Activated naive CD4-positive, alpha-beta T cell (primary cell): ENCODE measurements at places on chromosomes 12 and 14.

DNA sequence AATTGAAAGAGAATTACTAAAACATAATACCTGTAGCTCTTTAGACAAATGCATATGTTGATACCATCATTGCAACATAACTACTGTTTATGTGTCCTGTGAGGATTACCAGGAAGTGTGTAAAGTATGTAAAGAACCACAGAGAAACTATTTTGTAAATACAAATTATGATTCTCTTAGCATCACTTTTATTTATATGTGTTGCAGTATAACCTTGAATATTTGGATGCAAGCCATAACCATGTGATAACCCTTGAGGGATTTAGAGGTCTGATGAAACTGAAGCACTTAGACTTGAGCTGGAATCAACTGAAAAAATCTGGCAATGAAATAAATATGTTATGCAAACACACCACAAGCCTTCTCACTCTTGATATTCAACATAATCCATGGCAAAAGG, 77.5 kb downstream of the LRRC9 start:
- no peak for DNase-seq

GRCh38 chr12:128784030-128784760, 39.6 kb downstream of the SLC15A4 start:
- DNase-seq = no peak

DNA sequence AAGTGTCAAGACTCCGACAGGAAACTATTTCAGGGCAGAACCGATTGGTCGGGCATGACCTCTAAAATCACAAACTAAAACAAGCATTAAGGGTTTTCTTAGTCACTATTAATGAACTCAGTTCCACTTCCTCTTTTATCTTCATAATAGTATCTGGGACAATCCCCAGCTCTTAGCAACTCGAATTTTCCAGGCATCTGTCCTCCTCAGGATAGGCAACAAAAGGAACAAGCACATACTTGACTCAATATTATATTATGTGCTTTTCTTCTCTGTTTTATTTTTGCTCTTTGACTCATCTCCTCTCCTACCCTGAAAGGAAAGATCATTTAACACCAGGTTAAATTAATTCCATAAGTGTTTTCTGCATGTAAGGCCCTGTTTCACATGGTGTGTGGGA, 638.3 kb upstream of the TBX3 start:
- no peak for DNase-seq

- DNase-seq = no peak
Observed at GRCh38 chr12:67621112-67621511, 27.4 kb upstream of the DYRK2 start.

DNA sequence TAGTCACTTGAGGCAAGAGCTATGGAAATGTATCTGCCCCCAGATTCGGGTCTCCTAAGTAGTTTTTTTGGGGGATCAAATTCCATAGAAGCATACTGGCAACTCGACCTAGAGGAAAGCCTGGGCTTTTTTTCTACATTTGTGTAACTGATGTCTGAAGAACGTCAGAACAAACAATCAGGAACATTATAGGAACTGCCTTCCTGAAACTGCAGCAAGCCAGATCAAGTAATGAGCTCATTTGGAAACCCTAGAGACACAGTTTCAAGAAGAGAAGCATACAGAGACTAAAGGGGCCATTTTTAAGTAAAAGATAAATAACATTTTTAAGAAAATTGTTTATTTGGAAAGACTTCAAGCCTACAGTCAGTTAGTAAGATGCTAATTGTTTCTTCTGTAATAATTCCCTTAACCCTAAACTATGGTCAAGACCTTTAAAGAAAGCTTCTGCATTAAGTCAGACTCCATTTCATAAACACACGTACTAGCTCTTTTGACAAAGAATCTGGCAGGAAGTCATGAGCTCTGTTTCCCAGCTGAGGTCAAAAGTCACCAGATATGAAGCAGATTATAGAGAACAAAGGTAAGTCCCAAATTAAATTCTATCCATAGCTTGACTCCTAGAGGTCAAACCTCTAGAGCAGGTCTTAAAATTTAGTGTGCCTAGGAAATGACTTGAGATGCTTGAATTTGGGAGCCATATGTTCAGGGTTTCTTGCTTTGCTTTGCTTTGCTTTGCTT, 112.8 kb downstream of the EGLN3 start:
- no peak for DNase-seq

GRCh38 chr14:51677738-51678137, 26.0 kb downstream of the FRMD6 start:
- no peak for DNase-seq

DNA sequence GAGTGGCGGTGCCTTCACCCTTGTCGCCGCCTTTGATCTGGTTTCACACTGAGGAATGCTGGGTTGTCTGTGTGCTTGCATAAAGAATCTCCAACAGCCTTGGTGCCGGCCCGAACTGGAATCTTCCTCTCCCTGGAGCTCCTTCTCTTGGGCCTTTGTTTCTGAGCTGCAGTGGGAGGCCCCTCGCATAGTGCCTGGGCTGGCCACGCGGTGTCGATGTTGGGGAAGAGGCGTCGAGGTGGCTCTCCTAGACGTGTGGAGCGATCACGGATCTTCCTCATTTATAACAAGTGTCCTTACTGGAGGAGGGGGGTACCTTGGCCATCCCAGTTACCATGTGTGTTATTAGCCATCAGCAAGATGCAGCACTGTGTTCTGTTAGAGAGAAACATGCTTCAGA, 60.6 kb downstream of the ADGRD1 start:
- no peak for DNase-seq

DNA sequence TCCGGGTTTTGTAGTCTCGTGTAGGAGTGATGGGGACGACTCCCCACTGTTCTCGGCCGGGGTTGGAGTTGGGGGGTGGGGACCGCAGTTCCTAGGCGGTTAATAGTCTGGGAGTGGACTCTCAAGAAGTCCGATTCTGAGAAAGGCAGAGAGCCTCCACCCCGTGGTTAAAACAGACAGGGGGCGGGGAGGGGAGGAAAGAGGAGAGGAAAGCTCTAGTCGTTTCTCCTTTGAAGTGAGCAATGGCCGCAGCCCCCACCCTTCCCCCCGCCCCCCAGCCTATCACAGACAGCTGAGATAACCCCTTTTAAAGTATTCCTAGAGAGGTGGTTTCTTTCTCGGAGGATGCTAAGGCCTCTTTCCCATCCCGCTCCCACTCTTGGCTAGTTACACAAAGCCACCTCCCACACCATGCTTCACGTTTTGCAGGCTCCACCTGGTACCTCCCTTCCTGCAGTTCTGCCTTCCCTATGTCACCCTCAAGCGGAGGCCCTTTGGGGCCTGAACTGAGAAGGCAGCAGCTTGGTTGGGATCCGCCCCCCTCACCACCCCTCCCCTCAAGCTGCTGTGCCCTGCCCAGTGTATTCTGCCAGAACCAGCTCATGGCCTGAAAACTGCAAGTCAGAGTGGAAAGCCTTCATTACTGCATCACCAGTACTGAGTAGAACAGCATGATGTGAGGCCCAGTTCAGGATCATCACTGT, 853 bp downstream of the USP5 start:
- DNase-seq = peak; percentile 52

DNA sequence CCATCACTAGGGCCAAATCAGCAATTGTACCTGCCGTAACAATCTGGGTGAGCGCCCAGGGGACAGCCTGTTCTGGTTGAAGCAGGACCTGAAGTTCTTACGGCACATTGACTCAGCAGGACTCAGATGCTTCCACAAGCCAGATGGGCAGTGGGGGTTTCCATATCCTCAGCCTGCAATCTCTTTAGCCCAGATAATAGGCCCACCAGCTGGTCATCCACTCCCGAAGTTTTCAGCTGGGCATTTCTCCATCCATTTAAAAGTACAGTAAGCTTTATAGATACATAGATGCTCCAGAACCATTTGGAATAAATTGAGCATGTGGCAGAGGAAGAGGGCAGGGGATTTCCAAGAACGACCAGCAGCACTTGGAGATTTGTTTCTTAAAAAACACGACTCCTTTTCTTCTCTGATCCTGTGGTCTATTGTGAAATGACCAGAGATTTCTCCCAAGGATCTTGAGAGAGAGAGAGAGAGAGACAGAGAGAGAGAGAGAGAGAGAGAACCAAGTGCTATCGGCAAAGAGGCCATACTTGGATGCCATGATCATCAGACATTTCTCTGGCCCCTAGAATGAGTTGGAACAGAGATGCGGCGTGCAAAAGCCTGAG, 74.8 kb upstream of the PLXNC1 start:
- no peak for DNase-seq

- no peak for DNase-seq
Observed at GRCh38 chr12:62789851-62790250, 145.1 kb downstream of the PPM1H start.

GRCh38 chr14:52154992-52155650, 86.3 kb upstream of the NID2 start:
- DNase-seq = no peak

DNA sequence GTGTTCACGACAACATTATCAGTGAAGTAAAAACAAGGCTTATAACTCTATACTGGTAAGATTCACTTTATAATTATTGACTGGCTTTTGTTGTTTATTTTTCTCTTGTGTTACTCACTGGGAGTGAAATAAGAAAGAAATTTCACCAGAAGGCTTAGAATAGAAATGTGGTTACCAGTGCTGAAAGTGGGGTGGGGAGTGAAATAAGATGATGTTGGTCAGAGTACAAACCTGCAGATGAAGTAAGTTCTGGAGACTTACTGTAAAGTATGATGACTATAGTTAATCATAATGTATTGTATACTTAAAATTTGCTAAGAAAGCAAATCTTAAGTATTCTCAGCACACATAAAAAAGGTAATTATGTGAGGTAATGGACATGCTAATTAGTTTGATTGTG, 198.4 kb downstream of the KLHL28 start:
- no peak for DNase-seq

DNA sequence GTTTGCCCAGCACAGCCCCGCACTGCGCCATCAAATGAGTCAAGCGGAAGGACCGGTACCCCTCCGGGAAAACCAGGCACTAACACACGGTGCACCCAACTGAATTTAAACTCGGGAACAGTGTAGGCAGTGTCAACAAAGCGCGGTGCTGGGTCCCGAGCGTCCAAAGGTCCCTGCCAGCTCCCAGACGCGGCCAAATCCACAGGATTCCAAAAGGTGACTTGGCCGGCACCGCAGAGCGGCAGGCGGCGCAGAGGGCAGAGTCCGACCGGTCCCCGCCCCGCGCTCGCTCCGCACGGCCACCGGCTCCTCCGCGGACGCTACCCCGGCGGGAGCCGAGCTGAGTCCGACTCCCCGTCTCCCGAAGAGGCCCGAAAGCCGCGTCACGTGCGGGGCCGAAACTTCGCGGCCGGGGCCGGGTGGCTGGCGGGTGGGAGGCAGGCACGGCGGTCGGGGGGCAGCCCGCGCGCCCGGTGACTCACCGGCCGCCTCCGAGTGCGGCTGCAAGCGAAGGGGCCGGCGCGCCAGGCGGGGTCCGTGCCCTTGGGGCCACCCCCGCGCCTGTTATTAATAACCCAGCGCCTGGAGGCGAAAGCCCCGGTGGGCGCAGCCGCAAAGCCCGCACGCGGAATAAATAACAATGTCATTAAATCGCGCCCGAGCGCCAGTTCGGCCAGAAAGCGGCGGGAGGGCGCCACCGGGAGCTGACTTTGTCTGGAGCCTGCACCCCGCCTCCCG, 863 bp downstream of the DENND5B start:
- no peak for DNase-seq

DNA sequence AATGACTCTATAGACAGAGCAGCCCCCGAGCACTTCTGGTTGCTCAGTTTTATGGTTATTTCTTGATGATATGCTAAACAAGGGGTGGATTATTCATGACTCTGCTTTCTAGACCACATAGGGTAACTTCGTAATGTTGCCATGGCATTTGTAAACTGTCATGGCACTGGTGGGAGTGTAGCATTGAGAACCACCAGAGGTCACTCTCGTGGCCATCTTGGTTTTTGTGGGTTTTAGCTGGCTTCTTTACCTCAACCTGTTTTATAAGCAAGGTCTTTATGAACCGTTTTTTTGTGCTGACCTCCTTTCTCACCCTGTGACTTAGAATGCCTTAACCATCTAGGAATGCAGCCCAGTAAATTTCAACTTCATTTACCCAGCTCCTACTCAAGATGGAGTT, 1036.2 kb upstream of the FLRT2 start:
- DNase-seq = no peak

GRCh38 chr12:49092086-49092815, 2.4 kb downstream of the DHH start:
- DNase-seq = peak; percentile 10

DNA sequence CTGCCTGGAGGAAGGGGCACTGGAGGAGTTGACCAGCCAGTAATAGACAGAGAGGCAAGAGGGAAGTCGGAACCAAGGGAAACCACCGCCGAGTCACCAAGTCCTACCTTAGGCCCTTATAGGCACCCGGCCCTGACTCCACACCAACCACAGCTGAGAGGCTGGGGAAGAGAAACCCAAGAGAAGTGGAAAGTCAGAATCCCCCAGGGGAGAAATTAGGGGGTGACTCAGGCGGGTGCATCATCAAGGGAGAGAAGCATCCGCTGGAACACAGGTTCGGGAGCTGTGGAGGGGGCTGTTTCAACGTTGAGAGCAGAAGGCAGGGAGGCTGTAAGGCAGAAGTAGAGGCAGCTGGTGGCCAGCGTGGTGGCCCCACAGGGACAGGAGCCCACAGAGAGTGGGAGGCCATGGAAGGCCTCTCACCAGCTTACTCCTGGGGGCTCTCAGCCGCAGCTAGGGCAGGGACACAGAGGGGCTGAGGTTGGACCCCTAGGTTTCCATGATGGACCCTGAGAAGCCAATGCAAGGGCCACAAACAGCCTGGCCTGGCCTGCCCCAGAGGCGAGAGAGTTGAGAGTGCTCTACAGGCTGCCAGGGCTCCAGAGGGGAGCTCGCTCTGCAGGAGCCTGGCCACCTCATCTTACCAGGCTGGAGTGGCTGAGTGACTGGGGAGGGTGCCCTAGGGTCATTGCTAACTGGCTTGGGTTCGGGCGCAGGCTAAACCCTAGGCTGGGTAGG, 1.4 kb upstream of the TRMT61A start:
- DNase-seq = no peak

DNA sequence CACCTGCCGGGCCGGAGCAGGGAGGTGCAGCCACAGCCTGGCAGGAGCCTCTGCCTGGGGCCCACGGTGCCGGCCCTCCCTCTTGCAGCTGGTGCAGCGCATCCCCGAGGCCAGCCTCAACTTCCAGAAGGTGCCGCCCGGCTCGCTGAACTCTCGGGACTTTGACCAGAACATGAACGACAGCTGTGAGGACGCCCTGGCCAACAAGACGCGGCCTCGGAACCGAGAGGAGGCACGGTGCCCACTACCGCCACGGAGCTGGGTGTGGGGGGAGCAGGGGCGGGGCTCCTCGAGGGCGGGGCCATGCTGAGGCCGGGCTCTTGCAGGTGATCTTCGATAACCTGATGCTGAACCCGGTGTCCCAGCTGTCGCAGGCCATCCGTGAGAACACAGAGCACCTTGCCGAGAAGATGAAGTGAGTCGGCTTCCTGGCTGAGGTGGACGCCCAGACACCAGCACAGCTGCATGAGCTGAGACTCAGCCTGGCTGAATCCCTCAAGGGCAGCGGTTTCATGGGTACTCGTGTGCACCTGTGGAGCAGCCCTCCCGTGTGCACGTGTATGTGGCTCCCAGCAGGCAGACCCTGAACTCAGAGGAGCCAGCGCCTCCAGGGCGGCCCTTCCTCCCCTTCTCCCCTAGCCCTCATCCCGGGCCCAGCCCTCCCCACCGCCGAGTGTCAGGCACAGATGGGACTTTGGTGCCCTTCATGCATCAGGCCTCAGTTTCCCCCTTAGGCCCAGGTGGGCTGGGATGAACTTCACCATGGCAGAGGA, 28.6 kb downstream of the CEP170B start:
- no peak for DNase-seq

GRCh38 chr14:49951691-49952345, 58.9 kb downstream of the ARF6 start:
- no peak for DNase-seq
